ENCODE measurements at places on chromosomes 5 and 9.

GRCh38 chr9:107750741-107751566 lies 261.4 kb upstream of the KLF4 start:
- no peak for DNase-seq

- peak; percentile 24 for DNase-seq
These were observed 84.5 kb downstream of the RFX3 start for GRCh38 chr9:3441197-3441816.

DNA sequence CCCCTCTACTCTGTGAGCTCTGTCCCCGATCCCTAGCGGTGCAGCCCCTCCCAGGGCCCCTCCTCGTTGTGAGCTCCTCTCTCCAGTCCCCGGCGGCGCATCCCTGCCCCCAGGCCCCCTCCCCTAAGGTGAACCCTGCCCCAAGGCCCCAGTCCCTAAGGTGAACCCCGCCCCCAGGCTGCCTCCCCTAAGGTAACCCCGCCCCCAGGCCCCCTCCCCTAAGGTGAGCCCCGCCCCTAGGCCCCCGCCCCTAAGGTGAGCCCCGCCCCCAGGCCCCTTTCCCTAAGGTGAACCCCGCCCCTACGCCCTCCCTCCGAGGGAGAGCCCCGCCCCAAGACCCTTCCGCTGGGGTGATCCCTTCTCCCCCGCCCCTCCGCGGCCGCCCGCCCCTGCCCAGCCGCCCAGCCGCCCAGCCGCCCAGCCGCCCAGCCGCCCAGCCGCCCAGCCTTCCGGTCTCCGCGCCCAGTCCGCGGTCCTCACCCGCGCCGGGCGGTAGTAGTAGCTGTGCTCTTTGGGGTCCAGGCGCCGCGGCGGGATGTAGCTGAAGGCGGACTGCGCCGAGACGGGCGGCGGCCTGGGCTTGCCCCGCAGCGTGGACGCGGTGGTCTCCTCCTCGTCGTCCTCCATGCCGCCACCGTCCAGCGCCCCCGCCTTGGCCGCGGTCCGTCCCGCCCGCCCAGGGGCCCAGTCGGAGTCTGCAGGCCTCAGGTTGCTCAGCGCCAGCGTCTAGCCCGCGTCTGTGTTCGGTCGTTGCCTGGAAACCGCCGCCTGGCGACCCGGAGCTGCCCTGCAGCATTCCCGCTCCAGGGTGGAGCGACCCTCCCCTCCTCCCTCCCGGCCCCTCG lies at the start of gene CFAP90:
Gene CFAP90, minus strand, starts transcription at position 739 of the 845 bp plus-strand sequence. Its CDS starts 112 bp downstream, at position 627.
- DNase-seq: peak; percentile 67

DNA sequence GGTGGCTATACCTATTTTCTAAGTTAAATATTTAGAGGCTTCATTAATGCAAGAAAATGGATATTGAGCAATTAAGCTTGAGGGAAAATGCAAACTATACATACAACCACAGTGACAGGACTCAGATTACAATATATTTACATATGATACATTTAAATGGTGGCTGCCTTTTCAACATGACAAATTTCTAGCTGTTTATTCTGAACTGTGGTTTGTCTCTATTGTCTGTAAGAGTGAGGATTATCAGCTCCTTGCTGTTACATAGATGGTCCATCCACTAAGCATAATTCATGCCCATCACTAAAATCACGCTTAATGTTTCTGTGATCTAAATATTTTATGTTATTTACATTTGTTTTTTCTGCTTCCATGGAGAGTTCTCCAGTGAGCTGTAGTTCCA lies 81.1 kb upstream of the SGCD start:
- no peak for DNase-seq

GRCh38 chr5:86337667-86338460 lies 279.9 kb upstream of the COX7C start:
- no peak for DNase-seq

GRCh38 chr5:167905919-167906853 lies 385.3 kb upstream of the WWC1 start:
- DNase-seq: no peak

DNA sequence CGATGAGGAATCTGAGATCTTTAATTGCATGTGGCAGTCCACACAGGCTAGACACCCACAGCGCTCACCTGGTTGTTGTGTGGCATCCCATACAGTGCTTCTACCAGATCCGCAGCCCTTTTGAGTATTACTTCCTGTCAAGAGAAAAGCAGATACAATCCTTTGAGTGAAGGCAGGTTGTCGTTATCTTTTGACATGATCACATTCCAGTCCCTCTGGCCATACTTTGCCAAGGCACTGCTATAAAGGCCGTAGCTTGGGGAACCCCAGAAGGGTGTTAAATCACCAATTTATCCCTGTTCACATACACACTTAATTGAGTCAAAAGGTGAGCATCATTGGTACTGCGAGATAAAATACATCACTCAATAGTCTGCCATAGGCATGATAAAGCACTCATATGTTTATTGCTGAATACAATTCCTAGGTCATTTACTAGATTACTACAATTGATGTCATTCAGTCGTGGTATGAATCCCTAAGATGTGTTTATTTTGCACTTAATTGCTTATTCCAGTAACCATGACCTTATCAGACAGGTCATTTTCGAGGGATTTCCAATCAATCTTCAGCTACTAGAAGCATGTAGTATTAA lies 385.6 kb downstream of the EBF1 start:
- no peak for DNase-seq

- DNase-seq: no peak
These were observed 347.3 kb downstream of the CDH12 start for GRCh38 chr5:22505891-22506290.

- DNase-seq: no peak
These were observed 106.9 kb downstream of the PAPPA start for GRCh38 chr9:116260531-116260930.
